ENCODE measurements at places on chromosomes 7 and 10.
A peak's percentile ranks its signal among the peaks of the same experiment; 100 is the strongest.

DNA sequence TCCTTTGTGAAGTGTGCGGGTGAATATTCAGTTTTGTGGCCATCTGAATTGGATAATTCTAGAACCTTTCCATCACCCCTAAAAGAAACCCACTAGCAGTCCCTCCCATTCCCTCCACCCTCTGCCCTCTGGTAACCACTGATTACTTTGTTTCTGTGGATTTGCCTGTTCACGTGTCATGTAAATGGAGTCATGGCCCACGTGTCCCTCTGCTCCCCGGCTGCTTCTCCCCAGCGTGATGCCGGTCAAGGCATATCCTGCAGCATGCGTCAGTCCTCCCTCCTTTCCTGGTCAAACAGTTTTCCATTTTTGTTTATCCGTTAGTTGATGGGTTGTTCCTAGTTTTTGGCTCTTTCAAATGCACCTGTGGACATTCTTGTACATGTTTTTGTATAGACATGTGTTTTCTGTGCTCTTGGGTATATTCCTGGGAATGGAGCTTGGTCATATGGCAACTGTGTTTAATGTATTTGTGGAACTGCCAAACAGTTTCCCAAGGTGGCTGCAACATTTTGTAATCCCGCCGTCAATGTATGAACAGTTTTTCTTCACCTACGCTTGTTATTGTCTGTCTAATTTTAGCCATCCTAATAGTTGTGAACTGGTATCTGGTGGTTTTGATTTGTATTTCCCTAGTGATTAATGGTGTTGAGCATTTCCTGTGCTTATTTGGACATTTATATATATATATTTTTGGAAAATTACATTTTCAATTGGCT is 22.4 kb downstream of the PPP2R2D start:
- no peak for DNase-seq

DNA sequence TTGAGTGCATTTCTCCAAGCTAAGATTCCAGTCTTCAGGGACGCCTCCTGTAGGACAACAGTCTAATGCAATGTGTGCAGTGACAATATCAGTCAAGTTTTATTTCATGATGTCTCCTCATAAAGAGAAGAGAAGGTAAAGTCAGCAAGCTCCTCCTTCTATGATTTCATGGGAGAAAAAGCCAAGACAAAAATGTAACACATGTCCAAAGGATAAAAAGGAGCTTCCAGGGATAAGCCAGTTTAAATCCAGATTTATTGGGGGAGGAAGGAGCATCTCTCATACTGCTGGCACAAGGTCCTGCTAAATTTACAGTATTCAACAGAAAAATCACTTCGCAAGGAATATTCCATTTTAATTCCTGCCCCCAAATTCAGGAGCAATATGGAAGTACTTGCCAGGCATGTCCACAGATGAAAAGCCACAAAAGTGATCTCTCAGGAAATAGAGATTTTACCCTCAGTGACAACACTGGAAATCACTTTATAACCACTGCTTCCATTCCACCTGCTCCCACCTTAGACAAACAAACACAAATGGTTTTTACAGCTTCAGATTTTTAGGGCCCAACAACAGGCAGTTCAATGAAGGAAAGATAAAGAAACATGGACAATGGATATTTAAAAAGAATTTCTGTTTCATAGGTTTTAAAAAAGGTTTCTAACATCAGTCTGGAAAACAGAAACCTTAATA is 677.5 kb upstream of the C7orf33 start:
- no peak for DNase-seq

GRCh38 chr10:62057850-62058249 is 156.4 kb downstream of the ARID5B start:
- DNase-seq = no peak

GRCh38 chr10:67664942-67665341 is 31.1 kb downstream of the CTNNA3 start:
- no peak for DNase-seq

DNA sequence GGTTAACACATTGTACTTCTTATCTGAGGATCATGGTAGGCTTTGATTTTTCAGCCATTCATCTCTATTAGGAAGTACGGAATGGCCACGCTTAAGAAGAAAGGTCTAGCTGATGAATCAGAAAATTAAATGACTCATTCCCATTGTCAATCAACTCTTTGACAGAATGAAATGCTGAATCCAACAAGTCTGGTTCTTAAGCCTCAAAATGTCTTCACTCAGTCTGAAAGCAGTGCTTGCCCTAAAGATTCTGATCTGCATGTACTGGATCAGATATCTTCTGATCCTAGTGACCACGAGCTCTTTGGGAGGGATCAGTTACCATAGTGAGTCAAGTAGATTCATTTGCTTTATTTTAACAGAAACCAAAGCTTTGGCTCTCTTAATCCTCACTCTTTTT is 5.7 kb upstream of the CELF2 start:
- no peak for DNase-seq

DNA sequence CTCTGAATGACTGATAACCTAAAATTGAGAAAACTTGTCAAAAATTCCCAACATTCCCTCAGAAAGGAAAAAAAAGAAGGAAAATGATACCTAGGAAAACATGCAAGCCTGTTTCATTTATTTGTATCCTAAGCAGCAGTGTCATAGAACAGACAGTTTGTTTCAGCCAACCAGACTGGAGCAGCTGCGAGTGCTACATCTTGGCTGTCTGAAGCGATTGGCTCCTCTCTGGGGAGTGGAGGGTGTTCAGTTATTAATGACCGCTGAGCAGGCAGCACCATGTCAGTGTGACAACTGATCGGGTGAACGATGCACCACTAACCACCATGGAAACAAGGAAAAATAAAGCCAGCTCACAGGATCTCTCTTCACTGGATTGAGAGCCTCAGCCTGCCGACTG is at the start of gene LRRN3:
LRRN3 (plus strand) TSS at position 282 of the 400 bp plus-strand sequence. CDS start 31,646 bp downstream, outside the sequence.
- peak; percentile 18 for DNase-seq

- DNase-seq = no peak
Observed at GRCh38 chr10:103231047-103231551, 14.6 kb upstream of the RPEL1 start.

- peak; percentile 68 for DNase-seq
Observed at GRCh38 chr7:150716368-150716767, at the start of gene GIMAP1. Gene GIMAP1 (plus strand): TSS chr7:150716613. CDS start chr7:150719048, 2,435 bp downstream.

GRCh38 chr10:127962205-127962604 is 55.3 kb downstream of the PTPRE start:
- DNase-seq = no peak

GRCh38 chr7:75727881-75728593 is 10.7 kb downstream of the HIP1 start:
- DNase-seq = peak; percentile 26

GRCh38 chr10:130491693-130492050 is 355.5 kb downstream of the GLRX3 start:
- DNase-seq = no peak

GRCh38 chr7:13262929-13263530 is 575.6 kb downstream of the ARL4A start:
- DNase-seq = no peak

GRCh38 chr10:6201516-6201975 is 1.2 kb upstream of the PFKFB3 start:
- DNase-seq = peak; percentile 86

GRCh38 chr7:76346778-76347177 is 12.0 kb downstream of the YWHAG start:
- no peak for DNase-seq
